Activated CD8-positive, alpha-beta memory T cell treated with anti-CD3 and anti-CD28 coated beads for 48 hours (primary cell): ENCODE measurements at places on chromosomes 7 and 10.
A peak's percentile ranks its signal among the peaks of the same experiment; 100 is the strongest.

DNA sequence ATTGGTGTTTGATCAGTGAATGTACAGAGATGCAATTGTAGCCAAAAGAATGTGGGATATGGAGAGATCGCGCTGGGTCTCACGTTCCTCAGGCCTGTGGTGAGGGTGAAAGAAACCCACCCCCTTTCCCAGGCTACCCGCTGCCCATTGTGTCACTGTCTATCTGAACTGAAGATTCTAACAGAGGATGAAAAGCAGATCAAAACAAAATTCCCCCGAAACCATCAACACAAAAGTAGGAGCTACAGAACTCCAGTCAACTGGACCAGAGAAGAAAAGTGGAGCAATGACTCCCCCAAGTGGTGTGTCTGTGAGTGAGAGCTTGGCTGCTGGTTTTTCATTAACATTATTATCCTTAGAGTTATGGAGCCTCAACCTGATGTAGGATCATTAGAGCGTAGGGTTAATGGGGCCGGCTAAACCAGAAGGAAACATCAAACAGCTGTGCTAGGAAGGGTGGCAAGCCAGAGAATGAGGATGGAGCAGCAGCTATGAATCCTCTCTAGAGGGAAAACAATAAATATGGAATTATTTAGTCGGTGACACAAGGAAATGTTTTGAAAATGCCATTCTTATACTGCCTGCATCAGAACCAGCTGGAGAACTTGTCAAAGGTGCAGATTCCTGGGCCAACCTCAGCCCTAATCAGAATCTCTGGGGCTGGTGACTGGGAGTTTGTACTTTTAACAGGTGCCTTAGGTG, 38.3 kb downstream of the AKR1B1 start:
- DNase-seq: no peak

- DNase-seq: no peak
Observed at GRCh38 chr7:25968205-25968993, 183.6 kb upstream of the NFE2L3 start.

- no peak for DNase-seq
Observed at GRCh38 chr10:125531465-125531864, 151.5 kb downstream of the TEX36 start.

- DNase-seq: peak; percentile 41
Observed at GRCh38 chr7:5526100-5526905, 102.7 kb upstream of the TNRC18 start.

GRCh38 chr10:50636618-50637579, 13.1 kb upstream of the SGMS1 start:
- DNase-seq: no peak

DNA sequence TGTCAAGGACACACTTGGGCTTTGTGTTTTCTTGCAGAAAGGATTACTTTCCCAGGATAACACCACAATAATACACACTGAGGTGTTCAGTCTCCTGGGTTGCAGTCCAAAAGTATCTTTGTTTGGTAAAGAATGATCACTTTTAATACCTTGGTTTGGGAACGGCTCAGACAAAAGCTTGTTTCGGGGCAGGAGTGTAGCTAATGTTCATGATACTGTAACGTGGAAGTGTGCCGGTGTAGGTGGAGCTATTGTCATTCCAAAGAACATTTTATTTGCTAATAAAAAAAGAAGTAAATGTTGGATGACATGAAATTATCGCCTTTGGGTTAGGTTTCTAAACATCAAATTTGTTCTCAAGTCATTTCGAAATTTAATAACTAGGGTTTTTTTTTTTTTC, 1.2 kb downstream of the EIF4H start:
- no peak for DNase-seq

- no peak for DNase-seq
Observed at GRCh38 chr7:139526578-139527544, 3.4 kb downstream of the CLEC2L start.

GRCh38 chr10:46033602-46034011, 3.2 kb upstream of the NCOA4 start:
- DNase-seq: no peak

DNA sequence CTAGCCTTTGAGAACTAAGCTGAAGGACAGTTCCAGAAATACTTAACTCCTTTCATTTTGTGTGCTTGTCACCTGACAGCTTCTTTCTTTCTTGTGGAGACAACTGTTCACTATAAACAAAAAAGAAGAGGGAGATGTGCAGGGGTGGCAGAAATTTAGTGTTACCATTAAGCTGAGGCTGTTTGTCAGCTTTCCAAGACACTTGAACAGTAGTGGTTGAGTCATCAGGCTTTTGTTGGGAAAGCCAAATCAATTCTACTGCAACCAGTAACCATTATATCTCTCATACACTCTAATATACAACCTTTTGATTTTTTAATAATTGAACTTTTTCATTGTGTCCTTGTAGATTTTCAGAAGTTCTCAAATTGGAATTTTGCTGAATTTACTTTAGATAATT, 75.3 kb downstream of the POLL start:
- no peak for DNase-seq

GRCh38 chr10:103877861-103878260, 22.5 kb upstream of the SH3PXD2A start:
- no peak for DNase-seq

GRCh38 chr10:131452926-131453720, 141.6 kb upstream of the TCERG1L start:
- DNase-seq: no peak

- DNase-seq: no peak
Observed at GRCh38 chr10:18233775-18234174, 93.6 kb downstream of the CACNB2 start.

DNA sequence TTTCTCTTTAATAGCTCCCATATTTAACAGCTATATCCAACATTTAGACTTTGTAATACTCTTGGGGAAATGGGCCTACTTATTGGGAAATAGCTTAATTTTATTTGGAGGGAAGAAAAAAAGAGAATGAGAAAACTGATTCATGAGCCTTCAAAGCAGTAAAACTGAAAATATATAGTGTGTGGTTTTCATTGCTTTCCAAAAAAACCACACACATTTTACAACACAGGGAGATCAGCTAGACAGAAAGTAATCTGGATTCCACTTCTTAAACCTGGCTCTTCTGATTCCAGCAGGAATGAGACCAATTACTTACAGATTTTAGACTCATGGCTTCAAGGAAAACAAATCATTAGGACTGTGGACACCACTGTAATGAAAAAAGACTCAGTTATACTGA, 48.7 kb downstream of the CH25H start:
- DNase-seq: no peak

DNA sequence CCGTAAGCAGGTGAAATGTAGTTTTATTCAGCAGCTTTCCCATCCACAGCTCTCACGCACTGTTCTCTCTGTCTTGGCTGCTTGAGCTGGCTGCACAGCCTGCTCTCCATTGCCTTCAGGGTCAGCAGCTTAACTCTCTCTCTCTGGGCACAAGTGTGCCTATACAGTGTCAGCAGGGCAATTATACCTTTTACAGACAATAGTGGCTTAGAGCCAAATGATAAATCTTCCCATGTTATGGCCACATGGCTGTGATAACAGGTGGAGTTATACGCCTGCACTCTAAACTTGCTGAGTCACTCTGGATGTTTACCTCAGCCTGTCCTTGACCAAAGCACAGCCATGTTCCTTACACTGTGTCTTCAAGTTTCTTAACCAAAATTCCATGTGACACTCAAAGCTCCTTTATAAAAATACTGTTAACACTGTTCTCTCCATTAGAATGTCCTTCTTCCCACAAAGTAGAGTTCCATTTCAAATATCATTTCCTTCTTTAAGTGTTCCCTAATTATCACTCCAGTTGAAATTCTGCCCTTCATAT, 6.1 kb downstream of the RNF133 start:
- no peak for DNase-seq

DNA sequence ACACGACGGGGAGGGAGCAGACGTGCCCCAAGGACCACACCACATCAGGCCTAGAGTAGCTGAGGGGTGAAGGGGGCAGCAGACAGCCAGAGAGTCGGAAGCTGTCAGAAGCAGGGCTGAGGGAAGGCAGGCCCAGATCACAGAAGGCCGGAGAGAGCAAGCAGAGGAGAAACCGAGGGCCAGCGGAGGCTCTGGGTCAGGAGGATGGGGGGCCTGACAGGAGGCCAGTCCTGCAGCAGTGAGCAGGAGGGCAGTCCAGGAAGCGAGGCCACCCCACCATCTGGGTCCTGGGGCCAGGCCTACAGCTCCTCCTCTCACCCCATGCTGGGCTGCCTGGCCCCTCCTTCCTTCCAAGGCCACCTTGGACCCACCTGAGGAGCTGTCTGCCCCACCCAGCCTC, 20.3 kb downstream of the SLIT1 start:
- no peak for DNase-seq

GRCh38 chr7:98213888-98214810, 2.9 kb downstream of the BHLHA15 start:
- DNase-seq: no peak

DNA sequence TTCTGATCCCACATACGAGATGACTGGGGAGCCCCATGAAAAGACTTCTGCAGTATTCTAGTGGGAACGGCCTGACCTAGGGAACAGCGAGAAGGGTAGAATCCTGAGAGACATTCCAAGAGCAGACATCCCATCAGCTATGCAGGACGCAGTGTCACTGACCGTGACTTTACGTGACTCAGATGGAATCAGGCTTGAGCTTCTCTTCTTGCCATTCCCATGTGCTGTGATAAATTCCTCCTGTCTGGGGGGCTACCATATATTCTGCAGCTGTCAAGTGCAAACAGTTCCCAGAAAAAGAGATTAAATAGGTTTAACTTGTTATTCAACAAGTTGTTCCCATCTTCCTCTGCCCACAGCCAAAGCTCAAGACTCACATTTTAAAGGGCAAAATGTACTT, 73.1 kb upstream of the PDE1C start:
- DNase-seq: no peak

DNA sequence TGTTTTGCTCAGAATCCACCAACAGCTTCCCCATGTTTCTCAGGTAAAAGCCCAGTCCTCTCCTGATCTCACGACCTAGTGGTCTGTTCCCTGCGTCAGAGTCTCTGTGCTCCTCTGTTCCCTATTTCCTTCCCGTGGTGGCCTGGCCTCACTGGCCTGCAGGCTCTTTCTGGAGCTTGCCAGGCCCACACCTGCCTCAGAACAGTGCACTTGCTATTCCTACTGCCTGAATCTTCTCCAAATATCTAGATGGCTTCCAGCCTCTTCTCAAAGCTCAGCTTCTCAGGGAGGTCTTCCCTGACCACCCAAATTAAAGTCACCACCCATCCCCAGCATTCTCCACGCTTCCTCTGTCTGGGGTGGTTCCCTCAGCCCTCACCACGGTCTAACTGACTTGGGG, 165.3 kb downstream of the USP6NL start:
- no peak for DNase-seq

- DNase-seq: no peak
Observed at GRCh38 chr10:91589015-91589657, 43.7 kb downstream of the PPP1R3C start.

- DNase-seq: no peak
Observed at GRCh38 chr10:52437205-52437646, 123.1 kb downstream of the DKK1 start.

- DNase-seq: no peak
Observed at GRCh38 chr10:103733045-103733419, 122.3 kb downstream of the SH3PXD2A start.

DNA sequence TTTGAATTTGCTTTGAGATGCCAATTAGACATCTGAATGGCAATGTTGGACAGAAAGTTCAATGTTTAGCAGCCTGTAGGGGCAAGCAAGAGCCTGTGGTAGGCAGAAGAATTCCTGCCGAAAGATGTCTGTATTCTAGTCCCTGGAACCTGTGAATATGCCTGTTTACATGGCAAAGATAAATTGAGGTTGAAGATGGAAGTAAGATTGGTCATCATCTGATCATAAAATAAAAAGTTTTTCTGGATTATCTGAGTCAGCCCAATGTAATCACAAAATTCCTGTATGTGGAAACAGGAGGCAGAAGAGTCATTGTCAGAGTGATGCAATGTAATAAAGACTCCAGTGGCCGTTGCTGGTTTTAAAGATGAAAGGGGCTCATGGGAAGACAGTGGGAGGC, 430.5 kb downstream of the MDFIC start:
- DNase-seq: no peak
